ENCODE measurements at places on chromosomes 11 and 22. TPM values are rescaled to one million over a fixed set of nuclear protein-coding genes. Genes with fewer than 3 reads are reported as not detected.

The SVIP gene
- total RNA-seq = 2.7 TPM

The CNGA4 gene
- total RNA-seq = not detected

The CCDC116 gene
- 0.05 TPM for total RNA-seq

The CABP4 gene
- 2.9 TPM for total RNA-seq

The LMO2 gene
- total RNA-seq = 5.9 TPM

GRCh38 chr22:29988719-29989118 lies 91.5 kb upstream of the HORMAD2 start:
- no peak for DNase-seq

- no peak for DNase-seq
These were observed 14.8 kb downstream of the FAM181B start for GRCh38 chr11:82718821-82719220.

DNA sequence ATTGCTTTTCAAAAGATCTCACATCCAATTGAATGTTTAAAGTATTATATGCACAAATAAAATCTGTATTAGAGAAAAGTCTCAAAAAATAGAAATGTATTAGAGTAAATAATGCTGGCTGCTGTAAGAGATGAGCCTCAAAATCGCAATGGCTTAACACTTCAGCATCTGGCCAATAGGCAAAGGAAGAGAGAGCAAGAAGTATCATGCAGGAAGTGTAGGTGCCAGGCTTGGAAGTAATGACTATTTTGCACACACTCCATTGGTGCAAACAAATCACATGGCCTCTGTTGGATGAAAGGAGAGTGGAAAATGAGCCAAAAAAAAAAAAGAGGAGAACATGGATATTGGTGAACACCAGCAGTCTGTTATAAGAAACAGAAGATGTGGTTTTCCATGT lies 193.0 kb upstream of the E2F8 start:
- DNase-seq = no peak

- no peak for DNase-seq
These were observed 270.8 kb upstream of the NARS2 start for GRCh38 chr11:78845496-78845895.

DNA sequence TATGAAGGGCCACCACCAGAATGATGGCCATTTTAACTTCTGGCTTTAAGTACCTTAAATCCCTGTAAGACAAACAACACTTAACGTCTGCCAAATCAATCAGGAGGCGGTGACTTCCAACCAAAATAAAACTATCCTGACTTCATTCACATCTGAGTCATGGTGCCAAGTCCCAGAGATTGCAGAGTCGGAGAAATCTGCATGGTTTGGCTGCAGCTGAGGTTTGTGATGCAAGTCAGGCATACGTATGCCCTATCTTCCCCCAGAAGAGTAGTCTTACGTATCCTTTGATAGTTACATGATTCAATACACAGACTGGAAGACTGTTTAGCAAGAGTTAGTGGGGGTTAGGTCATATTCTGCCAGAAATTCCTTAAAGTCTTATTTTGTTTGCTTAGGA lies 1.7 kb upstream of the GAB2 start:
- DNase-seq = no peak

DNA sequence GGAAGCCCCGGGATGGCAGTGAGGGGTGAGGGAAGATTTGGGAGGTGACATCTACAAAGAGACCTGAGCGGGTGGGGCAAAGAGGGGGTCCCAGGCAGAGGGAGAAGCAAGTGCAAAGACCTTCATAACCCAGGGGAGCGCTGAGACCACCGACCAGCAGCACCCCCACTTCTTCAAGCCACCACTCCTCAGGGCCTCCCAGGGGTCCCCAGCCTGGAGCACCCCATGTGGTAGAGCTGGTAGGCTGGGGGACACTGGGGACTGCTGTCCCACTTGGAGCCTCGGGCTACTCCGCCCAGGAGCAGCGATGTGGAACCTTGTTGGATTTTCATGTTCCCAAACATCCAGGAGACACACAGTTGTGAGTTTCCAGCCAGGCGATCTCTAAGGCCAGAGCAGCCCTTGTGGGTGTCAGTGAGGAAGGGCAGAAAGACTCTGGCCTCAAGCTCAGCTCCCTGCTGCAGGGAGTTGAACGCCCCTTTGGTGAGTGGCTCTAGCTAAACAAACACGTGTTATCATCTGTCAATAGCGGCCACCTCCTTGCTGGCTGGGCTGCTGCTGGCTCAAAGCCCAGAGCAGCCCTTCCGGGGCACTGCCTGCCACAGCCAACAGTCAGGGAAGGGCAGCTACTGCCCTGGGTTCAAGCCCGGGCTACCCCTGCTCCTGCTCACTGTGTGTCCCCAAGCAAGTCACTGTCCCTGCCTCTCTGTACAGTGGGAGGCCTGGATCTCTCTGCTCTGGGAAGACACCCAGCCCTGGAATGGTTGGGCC lies 25.7 kb upstream of the CHKA start:
- DNase-seq = peak; percentile 74

GRCh38 chr11:128734103-128734831 lies 40.4 kb downstream of the FLI1 start:
- DNase-seq = no peak

DNA sequence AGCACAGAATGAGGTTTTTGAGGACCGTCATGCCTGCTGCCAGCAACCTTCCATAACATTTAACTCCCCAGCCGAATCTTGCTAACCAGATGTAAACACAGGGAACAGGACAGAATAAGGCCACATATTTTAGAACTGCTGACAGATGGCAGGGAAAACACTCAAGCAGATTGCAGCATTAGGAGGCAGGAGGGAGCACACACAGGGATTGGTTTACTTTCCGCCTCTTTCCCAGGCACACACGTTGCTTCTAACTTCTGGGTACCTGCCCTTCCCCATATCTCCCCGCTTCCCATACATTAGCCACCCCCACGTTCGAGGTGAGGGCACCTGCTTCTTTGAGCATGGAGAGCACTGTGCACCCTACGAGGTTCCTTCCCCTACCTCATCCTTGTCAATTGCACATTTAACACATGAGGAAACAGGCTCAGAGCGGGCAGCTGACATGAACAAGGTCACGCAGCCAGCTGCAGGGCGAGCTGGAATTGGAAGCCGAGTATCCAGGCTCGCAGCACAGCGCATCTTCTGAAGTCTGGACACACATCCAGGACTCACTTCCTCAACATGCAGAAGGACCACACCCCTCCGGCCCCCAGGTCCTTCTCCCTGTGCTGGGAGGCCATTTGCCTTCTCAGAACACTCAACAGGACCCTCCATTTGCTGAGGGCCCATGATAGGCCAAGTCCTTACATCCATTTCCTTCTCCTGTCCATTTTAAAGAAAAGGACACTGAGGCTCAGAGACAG lies 18.7 kb downstream of the ASPHD2 start:
- DNase-seq = no peak

GRCh38 chr11:68121067-68121899 lies at the start of gene CHKA:
Gene CHKA (minus strand): TSS chr11:68121388. CDS start chr11:68121177, 211 bp downstream.
- peak; percentile 90 for DNase-seq

GRCh38 chr11:27331981-27332380 lies 31.0 kb downstream of the CCDC34 start:
- no peak for DNase-seq

- no peak for DNase-seq
These were observed 269.2 kb upstream of the SORL1-AS1 start for GRCh38 chr11:121721961-121722360.

- no peak for DNase-seq
These were observed 195.0 kb downstream of the KIF18A start for GRCh38 chr11:27912916-27913315.

DNA sequence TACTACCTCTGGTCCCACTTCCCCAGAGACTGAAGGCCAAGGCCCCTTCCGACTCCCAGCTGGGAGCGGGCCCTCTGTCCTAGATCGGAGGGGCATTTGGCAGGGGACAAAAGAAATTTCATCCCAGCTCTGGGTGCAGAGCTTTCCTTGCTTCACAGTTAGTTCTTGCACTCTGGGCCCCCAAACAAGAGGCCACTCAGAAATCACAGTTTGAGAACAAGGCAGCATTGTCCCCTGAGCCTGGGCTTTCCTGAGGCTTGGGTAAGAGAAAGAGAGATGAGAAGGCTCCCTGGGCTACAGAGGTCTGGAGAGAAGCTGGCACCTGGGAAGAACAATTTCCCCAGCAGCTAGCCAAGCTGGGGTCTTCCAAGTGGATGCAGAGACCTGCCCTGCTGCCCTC lies 71.8 kb upstream of the NCAM1 start:
- no peak for DNase-seq

GRCh38 chr22:49975543-49976389 lies 15.2 kb downstream of the PIM3 start:
- DNase-seq = peak; percentile 33

DNA sequence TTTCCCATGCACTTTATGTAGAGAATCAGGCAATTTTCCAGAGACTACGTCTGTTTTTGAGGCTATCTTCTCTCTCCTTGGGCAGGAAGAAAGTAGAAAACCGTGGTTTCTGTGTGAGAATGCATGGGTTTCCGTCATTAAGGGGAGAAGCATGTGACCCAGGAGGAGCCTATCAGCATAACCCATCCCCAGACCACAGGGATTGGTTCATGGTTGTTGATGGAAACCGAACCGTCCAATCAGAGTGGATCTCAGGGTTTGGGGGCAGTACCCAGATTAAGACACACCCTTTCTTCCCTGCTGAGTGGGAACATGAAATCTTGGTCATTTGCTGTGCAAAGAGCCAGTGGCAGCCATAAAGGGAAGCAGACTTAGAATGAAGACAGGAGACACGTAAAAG lies 517.8 kb downstream of the MN1 start:
- no peak for DNase-seq

All from liver (tissue), 10 donors.